ENCODE measurements at places on chromosomes 2 and 18.

DNA sequence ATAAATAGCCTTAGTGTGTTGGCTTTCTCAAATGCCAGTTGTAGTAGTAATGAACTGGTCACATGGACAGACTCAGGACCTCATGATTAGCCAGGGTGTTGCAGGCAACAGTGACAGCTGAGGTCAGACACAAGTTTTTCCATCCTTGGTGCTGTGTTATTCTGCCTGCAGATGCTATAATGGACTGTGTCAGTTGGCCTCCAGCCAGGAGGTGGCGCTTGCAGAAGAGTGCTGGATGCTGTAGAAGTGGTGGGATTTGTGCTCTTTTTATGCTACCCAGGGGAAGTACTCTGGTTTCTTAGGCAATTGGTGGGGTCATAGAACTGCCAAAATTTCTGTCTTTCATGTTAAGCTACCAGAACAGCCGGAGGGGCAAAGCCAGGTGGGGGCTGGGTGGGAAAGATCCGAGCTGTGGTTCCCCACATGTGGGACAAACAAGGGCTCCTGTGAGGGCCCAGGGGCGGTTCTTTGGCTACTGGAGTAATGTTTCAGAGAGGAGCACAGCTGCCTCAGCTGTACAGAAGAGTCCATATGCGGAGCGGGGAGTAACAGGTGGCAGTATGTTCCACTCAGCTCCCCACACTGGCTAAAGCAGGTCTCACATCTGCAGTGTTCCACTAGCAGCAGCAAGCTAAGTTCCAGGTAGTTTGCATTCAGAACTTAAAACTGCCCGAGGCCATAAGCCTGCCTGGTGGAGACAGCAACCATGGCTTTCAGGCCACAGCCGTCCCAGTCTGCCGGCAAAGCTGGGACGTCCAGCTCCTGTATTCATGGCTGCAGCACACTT is 104.4 kb downstream of the GULP1 start:
- no peak for DNase-seq

DNA sequence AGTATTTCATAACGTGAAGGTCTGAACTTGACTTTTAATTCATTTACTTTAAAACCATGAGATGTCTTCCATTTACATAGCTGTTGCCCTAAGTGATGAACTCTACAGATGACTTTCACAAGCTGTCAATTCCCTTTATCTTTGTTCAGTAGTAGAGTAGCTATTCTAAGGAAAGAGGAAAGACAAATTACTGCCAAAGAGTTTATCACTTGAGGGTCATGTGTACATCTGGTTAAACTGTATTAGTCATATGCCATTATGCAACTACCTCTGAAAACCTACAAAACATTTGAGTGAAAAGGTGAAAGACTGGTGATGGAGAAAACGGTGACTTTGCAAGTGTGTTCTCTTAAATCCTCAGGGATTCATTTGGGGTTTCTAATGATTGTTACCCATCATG is 763.9 kb downstream of the TMEM182 start:
- no peak for DNase-seq

DNA sequence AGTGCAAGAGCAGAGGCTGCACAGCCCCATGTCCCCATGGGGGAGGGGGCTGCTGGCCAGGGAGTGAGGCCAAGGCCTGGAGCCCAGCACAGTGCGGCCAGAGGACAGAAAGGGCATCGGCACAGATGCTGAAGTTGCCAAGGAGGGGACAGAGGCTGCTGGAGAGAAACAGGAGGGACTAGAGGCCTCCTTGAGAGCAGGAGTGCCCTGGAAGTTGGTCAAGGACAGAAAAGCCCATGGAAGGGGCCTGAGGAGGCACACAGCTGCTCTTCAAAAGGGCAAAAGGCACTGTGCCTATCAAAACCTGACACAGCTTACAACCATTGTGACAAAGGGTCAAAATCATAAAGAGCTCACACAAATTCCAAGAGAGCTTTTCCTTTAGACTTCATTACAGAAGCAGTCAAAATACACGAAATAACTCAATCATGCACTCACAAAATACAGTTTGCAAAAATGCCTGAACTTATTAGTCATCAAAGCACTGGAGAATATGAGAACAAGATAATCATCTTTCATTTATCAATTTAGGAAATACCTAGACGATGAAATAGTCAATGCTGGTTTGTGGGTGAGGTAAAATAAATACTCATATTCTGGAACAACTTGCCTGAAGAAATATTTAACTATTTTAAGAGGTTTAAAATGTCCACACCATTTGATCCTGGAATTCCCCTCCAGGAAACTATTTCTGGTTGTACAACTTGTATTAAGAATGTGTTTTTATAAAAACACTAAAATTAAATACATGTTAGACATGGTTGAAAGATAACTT is 79.6 kb downstream of the USP40 start:
- DNase-seq = no peak

GRCh38 chr2:126657148-126657635 is 1.2 kb downstream of the GYPC start:
- peak; percentile 38 for DNase-seq

GRCh38 chr2:65834062-65834461 is 401.7 kb upstream of the SPRED2 start:
- no peak for DNase-seq

DNA sequence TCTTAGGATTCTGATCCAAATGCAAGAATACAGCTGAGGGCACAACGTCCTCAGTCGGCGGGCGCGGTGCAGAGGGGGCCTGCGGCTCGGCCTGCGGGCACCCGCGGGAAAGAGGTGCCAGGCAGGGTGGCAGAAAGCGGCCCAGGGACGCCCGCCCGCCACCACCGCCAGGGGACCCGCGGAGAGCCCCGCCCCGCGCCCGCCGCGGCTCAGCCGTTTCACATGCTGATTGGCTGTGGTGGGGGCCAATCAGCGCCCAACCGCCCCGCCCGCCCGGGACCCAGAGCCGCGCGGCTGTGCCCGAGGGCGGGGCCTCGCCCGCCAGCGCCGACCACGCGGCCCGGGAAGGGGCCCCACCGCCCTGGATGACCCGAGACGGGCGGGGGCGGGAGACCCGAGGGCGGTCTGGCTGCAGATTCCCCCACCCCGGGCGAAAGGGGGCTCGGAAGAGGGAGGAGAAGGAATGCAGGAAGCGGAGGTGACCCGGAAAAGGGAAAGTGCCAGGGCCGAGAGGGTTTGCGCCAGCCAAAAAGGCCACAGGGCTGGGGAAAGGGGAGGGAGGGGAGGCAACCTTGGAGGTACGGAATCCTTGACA is 8.0 kb downstream of the IRS1 start:
- peak; percentile 95 for DNase-seq

DNA sequence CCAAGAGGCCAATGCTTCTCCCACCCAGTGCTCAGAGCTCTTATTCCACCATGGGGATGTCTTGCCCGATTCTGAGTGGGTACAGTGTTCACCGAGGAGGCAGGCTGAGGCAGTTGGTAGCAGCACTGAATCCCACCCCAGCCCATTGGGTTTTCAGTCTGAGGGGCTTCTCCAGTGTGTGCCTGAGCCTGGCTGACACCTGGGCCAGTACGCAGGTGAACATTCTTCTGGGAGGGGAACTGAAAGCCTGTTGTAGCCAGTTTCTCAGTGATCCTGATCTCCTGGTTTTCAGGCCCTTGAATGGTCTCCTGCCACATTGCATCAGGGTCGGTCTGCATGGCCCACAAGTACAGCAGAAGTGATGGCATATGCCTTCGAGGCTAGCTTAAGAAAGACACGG is 98.2 kb downstream of the TMEM17 start:
- no peak for DNase-seq

- no peak for DNase-seq
These were observed 11.1 kb upstream of the CNNM3 start for GRCh38 chr2:96804986-96805385.

DNA sequence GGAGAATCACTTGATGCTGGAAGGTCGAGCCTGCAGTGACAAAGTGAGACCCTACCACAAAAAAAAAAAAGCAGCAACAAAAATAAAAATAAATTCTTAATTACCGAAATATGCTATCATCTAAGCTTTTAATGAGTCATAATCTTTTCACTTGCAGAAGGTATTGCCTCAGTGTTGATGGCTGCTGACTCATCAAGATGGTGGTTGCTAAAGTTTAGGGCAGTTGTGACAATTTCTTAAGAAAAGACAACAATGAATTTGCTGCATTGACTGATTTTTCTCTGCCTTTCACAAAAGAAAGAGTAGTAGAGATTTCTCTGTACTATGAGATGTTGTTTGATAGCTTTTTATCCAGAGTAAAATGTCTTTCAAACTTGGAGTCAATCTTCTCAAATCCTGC is 1809.0 kb downstream of the SUCLG1 start:
- no peak for DNase-seq

GRCh38 chr2:121790276-121790956 is 35.0 kb downstream of the TSN start:
- DNase-seq = no peak

DNA sequence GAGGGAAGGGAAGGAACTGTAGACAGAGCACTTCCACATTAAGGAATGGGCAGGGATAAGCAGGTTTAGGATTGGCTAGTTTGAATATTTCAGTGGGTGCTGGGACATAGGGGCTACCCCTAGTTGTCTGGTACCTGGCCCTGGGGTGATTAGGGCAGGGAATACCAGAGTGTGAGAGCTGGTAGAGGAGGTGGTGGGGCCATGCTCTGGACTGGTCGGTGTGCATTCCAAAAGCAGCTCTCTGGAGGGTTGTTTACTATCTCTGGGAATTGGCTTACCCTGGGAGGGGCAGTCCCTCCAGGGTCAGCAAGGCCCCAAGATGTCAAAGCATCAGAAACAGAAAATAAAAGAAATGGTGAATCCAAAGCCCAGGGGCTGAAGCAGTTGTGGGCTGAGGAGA is 103.8 kb downstream of the LAMA3 start:
- no peak for DNase-seq

DNA sequence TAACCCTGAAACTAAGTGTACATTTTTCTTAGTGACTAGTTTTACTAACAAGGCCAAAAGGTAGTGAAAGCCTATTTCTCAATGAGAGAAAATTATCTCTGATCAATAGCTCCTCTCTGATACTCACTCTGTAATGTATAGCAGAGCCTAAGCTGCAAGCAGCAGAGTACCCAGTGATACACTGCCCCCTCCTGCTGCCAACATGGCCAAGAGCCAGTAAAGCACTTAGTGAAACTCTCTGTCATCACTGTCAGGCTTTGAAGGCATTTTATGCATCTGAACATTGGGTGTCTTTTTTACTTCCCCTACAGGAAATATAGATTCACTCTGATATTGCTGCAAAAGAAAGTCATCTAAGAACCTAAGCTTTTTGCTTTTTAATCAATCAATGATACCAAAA is 784.1 kb upstream of the CDH7 start:
- DNase-seq = peak; percentile 46

DNA sequence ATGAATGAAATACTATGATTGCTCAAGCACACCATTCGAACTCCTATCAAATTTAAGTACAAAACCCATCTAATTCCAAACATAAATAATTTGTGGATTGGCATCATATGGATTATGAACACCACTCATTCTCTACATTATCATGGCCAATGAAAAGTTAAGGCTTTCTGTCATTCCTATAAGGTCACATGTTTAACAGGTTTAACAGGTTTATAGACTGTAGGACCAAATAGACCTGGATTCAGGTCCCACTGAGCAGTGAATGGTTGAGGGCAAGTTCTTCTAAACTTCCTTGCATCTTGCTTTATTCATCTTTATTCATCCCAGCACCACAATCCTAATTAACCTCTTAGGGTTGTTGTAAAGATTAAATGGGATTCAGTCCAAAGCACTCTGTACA is 33.4 kb downstream of the FBXO36 start:
- DNase-seq = no peak

DNA sequence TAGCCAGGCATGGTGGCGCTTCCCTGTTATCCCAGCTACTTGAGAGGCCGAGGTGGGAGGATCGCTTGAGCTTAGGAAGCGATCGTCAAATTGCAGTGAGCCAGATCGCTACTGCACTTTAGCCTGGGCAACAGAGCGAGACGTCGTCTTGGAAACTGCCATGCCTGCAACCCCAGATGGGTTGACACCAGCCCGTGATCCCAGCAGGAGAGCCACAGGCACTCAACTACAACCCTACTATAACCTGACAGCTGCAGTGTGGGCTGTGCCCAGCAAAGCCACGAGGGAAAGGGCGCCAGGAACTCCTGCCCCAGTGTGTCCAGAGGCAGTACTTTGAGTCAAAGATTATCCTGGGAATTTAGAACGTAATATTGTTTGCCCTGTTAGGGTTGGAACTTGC is 85.6 kb downstream of the SS18 start:
- no peak for DNase-seq

- no peak for DNase-seq
These were observed 71.7 kb upstream of the ASB18 start for GRCh38 chr2:236335696-236336574.

GRCh38 chr18:28831908-28832307 is 655.0 kb upstream of the CDH2 start:
- no peak for DNase-seq

DNA sequence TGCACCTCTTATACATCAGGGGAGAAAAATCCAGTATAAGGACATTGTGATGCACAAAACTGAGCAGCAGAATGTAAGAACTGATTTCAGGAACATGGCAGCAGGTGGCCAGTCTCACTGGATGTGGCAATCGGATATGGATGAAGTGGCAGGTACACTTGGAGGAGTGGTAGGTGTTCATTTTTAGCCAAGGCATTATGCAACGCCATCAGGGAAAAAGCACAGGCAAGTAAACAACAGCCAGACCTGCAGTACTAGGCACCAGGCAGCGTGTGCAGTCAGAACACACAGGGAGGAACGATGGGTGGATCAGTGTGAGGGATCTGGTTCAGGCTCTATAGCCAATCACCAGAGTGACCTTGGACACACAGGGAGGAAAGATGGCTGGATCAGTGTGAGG is 77.4 kb upstream of the GCFC2 start:
- no peak for DNase-seq

Data from neural progenitor cell (in vitro differentiated cells).